ENCODE measurements at places on chromosomes 3 and 15.

- DNase-seq, result no peak
Measured at GRCh38 chr3:168467115-168467714, 371.5 kb upstream of the GOLIM4 start.

DNA sequence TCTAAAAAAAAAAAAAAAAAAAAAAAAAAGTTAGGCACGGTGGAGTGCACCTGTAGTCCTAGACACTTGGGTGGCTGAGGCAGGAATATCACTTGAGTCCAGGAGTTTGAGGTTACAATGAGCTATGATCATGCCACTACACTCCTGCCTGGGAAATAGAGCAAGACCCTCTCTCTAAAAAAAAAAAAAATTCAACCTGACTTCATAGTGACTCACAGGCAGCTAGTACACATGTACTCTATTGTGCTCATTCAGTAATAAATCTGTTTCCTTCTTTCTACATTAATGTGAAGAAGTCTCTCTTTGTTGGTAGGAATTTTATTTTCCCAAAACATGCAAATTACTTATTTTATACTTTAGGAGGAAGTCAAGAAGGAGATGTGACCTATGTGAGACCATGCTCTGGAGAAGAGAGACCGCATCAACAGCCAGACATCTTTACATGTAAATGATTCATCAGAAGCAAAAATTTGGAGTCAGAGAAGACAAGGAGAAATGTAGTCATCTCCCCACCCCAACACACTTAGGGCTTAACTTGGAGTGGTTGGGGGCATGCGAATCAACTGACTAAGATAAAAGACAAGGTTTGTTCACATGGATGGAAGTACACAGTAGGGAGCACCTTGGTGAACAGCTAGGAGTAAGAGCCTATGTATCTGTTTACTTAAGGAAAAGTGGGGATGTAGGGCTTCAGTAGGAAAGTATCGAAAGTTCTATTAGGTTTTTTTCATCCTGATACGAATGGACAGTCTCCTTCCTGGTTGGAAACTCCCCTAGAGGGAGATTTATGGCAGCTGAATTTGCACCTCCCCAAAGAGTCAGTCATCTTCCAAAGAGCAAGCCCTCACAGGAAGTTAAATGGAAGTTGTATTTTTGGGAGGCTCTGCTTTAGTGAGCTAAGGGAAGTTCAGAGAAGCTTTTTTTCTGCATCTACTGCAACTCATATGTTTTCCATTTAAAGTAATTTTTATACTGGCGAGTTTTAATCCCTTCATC is 23.0 kb upstream of the NMD3 start:
- no peak for DNase-seq

DNA sequence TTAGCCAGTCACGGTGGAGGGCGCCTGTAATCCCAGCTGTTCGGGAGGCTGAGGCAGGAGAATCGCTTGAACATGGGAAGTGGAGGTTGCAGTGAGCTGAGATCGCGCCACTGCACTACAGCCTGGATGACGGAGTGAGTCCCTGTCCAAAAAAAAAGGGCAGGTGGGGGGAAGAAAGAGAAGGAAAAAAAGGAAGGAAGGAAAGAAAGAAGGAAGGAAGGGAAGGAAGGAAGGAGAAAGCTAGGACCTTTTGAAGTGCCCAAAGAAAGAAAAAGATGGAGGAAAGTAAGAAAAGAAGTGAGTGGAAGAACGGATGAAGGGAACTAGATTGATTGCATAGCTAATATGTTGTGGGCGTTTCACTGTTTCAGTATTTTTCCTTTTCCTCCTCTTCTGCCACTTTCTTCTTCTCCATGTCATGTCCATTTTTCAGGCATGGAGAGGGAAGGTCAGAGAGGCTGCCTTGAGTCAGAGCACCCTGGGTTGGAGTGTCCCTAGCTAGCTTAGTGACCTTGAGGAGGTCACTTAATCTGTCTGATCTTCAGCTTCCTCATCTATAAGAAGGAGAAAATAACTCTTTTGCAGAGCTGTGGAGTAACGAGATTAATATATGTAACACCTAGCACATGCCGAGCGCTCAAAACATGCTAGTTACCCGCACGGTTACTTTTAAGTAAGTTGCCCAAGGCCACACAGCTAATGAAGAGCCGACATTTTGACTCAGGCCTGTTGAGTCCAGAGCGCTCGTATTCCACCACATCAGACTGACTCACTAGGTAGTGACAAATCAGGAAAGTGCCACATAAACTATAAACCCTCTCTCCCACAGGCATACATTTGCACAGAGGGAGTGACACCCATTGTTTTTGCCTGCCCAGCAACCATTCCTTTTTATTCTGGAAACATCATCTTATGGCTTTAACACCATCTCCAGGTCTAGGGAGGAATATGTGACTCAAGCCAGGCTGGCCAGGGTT is 42.2 kb downstream of the BHLHE40 start:
- DNase-seq, result no peak

DNA sequence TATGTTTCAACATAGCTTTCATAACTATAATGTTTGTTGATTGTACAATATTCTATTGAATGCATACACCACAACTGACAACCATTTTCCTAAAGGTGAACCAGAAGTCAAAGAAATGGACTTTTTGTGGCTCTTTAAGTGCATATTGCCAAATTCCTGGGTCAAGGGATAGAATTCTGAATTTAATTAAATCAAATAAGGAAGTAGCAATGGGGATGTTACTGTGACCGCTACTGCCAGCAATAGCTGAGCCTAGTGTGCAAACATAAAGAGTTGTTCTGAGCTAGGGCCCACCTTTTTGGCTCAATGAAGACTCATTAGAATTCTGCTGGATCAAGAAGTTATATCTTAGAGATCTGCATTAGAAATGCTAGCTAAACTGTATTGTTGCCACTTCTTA is 17.3 kb upstream of the KBTBD8 start:
- DNase-seq, result no peak

DNA sequence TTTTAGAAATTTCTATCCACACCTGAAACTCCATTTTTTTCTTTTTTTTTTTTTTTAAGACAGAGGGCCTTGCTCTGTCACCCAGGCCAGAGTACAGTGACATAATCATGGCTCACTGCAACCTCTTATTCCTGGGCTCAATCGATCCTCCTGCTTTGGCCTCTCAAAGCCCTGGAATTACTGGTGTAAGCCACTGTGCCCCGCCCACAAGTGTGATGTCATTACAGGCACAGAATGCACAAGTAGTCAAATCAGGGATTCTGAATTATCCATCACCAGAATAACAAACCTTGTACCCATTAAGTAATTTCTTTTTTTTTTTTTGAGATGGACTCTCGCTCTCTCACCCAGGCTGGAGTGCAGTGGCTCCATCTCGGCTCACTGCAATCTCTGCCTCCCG is 1.9 kb downstream of the UQCRC1 start:
- DNase-seq, result no peak

DNA sequence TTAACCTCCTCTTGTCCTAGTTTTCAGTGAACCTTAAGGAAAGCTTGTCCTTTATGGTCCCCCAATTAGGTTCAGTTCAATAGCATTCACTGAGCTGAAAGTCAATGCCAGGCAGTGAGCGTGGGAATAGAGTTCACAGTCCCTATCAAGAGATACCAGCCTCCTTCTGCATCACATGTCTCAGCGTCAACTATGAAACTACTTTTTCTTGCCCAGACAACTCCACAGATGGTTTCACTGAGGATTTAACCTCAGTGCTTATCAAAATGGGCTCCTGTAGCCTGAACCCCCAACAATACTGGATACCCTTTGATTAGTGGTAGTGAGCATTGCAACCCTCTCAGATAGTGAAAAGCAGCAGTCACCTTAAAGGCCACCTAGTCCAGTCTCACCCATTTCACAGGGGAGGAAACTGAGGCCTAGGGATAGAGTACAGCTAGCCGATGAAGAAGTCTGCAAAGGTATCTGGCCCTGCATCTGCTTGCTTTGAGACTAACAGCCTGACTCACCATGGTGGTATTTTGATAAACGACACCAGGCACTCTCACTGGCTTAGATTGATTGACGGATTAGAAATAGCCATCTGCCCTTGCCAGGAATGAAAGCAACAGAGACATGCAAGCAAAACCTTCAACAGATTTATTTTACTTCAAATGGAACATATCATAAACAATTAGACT is 1.6 kb upstream of the UBA3 start:
- no peak for DNase-seq

DNA sequence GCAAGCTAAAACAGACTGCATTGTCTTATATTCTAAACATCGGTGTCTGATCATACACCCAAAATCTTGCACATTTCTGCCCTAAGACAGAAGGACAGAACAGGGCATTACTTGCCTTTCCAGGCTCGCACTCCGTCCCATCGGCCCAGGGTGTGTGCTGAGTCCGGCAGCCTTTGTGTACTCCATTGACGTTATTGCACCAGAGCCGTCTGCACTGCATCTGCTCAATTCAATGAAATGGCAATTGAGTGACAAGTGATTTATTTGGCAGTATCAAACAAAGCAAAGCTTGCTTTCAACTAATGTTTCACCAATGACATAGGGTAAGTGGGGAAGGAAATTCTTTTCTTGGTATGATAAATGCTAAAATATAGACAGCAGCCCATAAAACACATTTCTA is 40.0 kb downstream of the ADAMTS9 start:
- no peak for DNase-seq

DNA sequence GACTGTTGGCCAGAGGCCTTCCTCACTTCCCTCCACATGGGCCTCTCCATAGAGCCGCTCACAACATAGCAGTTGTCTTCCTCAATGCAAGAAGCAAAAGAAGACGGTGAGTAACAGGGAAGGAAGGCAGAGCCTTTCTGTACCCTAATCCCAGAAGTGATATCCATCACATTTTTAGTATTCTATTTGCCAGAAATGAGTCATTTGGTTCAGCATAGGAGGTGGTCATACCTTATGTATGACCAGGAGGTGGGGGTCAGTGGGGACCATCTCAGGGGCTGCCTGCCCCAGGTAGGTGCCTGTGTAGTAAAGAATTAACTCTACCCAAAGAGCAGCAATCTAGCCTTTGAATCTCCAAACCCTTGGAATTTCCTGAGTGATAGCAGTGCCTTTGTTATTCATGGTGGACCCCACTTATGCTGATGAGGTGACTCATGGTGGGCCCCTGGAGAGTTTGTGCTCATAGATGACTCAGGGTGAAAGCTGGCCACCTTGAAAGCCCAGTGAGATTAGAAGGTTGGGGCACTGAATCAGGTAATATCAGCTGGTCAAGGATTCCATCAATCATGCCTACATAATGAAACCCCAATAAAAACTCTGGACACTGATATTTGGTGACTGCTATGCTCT is 323.9 kb upstream of the IGF1R start:
- no peak for DNase-seq

- DNase-seq, result no peak
Measured at GRCh38 chr3:100073049-100073713, 41.1 kb downstream of the FILIP1L start.

DNA sequence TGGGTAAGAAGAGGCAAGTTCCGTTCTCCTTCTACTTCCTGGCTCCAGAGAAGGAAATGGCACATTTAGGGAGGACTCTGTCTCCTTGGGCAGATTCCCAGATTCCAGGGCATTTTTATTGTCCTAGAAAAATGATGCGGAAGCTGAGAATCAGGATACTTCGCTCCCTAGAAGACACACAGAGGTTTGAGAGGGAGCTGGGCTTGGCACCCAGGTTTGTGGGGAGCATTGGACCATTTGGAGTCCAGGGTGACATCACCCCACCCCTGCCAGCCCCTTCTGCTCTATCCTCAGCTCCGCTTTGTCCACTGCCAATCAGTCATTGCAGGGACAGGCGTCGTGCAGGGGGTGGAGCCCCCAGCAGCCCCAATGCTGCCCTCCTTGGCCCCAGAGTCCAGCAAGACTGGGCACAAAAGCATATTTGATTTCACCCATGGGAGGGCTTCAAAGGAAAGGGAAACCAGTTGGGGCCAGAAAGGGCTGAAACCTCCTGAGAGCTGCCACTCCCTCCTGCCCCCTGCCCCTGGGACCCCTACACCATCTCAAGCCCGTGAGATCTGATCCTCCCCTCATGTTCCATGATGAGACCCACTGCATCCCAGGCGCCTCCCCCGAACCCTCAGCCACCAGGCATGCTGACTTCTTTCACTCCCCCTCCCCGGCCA is 129.8 kb upstream of the MEF2A start:
- no peak for DNase-seq

DNA sequence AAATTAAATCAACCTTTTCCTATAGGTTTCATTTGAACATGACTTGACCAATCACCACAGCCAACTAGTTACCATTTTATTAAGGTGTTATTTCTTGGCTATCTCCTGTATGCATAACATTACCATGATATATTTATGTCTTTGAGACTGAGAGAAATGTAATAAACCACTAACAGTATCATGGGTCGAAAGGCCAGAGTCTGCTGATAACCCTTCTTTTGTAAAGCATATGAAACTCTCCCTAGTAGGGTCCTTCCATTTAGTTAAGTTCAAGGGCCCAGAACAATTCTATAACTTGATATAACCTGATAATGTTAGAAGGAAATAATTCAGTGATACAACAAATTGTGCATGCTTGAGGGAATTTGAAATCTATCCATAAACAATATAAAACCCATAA is 14.3 kb upstream of the DPH6 start:
- no peak for DNase-seq

DNA sequence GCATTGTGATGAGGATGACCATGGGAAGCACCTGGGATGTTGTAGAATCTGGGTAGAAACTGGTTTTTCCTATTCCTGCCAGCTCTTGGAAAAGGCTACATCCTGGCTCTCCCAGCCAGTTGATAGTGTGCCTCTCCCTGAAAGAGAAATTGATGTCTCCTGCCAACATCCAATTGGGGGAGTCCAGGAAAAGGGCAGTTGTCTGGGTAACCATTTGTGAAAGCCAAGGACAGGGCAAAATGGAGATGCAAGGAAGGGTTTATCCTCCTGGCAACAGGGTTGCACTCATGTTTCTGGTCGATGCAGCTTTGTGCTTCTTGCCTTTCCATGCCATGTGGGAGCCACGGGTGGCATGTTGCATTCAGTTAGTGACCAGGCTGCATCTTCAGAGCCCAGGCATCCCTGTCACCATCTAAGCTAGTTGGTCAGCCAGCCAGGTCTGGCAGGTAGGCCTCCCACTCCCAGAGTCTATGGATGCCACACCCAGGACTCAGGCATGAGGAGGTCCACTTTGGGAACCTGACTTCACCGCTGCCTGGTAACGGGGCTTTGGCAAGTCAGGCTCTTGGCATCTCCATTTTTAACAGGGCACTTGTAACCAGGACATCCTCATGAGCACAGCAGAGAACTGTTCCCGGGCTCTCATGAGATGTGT is 153.5 kb downstream of the DNAJB8 start:
- DNase-seq, result no peak

DNA sequence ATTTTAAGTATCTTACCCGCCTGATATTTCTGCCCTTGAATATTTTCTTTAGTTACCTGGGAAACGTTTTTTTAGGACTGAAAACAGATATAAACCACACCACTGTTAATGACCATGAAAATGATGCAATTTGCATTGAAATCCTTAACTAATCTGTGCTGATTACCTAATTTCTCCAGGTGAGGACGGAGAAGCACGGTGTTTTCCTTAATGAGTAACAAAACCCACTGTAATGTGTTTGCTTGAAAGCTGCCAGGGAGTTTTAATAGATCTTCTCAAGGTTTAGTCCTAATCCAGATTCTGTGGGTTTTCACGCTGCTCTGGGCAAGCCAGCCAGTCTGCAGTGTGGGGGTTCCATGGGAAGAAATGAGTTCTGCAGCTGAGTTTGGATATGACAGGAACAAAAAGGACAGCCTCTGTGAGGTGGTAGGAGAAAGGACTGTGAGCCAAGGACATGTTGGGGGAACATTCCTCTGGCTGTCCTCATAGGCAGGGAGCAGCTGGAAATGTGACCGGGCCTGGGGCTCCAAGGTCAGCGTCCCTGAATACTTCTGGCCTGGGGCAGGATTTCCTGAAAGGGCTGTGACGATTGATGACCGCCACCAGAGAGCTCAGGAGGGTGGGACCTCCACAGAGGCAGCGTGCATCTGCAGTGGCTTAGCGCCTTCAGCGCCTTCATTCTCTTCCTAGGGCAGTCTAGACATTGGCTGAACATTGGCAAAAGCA is 18.6 kb downstream of the THSD4 start:
- DNase-seq, result no peak

Data from CD4-positive, alpha-beta T cell treated with Interleukin-21 for 1 hour (primary cell).